Left kidney (tissue), 8 donors: ENCODE measurements at places on chromosomes 11 and 22.

DNA sequence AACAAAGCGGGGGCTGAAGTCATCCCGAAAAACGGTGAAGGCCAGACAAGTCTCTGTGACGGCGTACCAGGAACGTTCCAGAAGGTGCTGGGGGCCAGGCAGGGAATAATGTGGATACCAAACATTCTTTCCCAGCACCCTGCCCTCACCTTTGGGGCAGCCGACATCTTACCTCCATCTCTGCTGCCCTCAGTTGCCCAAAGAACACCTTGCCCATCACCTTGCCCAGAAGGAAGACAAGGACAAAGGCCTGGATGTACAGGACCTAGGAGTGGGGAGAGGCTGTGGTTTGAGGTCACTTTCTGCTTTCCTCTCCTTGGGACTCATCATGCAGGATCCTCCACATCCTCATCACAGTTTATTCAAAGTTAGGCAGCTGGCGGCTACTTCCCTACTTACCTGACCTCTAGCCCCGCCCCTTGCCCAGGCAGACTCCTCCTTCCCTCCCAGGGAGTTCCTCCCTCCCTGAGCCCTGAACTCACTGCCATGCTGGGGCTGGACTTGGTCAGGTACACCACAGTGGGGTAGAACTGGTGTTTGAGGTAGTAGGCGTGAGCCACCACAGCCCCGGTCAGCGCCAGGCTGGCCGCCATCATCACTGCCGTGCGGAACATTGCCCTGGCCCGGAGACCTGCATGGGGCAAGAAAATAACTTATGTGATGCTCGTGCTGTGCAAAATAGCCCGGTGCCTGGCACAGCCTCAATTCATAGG is 1.2 kb downstream of the SYVN1 start:
- no peak for DNase-seq

DNA sequence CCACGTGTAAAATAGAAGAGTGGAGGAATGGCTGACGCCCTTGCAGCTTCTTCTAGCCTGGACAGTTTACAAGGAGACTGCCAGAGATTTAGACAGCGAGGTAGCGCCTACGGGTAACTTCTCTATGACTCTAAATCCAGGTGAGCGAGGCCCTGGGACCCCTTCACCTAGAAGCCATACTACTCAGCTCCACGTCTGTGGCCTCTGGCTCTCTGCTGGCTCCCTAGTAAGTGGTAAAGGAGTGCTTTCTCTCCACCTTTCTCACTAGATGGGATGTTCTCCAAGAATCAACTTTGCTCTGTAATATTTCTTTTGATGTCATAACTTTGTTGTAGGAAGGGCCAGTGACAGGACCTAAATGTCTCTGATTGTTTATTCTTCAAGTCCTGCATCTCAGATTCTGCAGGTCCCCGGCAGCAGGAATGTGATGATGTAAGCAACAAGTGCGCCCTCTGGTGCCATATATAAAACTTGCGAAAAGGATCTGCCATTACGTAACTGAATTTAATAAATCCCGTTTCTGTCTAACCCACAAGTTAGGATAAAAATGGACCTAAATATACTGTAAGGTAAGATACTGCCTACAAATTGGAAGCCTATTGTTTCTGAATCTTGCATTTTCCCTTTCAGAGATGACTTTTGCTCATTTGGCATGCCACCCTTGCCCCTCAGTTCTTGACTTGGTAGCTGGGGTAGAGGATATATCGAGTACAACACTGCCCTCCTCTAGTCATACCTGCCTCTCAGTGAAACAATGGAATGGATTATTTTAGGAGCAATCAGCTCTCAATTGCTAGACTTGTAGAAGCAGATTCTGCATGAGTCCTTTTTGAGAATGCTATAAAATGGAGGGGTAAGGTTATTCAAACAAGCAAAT is 11.0 kb upstream of the PTPN5 start:
- peak; percentile 74 for DNase-seq

- DNase-seq = no peak
Observed at GRCh38 chr11:134032501-134033091, 36.3 kb upstream of the JAM3 start.

DNA sequence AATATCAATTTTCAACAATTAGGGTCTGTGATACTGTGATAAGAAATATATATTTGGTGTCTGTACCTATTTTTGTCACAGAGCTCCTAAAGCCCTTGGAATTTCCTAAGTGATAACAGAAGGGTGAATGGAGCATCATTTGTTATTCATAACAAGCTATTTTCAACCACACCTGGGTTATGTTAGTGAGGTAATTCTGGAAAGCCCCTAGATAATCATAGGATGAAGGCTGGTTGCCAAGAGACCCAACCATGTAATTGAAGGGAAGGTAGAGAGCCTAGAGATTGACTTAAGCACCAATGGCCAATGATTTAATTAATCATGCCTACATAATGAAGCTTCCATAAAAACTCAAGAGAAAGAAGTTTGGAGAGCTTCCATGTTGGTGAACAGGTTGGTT is 109.4 kb downstream of the KIF18A start:
- no peak for DNase-seq

DNA sequence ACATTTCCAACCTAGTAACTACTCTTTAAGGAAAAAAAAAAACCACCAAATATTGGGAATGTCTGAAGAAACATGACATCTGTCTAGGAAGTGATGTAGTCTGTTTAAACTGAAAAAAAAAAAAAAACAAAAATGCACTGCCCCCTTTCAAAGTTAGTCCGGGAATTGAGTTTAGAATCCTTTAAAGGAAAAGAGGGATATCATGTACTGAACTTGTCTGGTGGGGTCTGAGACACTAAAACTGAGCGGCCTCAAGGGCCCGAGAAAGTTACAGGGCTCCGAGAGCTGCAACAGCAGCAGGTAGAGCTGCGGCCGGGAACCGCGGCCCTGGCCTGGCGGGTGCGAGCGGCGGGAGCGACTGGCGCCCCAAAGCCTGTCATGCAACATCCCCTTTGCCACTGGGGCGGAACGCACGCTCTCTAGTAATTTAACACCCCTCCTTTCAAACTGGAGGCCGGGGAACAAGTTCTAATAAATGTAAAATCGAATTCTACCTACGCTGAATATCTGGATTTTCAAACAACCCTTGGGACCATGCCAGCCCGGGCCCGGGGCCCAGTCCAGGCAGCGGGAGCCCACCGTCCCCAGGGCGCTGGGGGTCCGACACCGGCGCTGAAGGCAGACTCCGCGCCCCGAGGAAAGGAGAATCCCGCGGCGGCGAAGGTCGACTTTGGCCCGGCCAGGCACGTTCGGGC is 736 bp downstream of the RDX start:
- DNase-seq = peak; percentile 70

- no peak for DNase-seq
Observed at GRCh38 chr11:3227568-3228444, 4.4 kb downstream of the MRGPRE start.

DNA sequence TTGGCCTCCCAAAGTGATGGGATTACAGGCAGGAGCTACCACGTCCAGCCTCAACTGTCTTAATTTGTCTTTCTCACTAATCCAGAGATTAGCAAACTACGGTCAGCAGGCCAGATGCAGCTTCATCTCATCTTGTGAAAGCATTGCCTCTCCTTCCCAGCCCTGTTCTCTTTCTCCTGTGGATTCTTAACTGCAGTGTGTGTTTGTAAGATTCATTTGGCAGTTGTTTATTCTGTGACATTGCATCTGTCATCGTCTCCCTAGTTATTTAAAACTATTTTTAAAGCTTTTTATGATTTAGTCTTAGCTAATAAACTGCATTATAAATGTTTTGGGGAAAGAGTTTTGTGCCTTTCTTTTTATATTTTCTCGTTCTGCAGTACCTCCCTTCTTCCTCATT is 29.2 kb downstream of the RNF169 start:
- no peak for DNase-seq

- no peak for DNase-seq
Observed at GRCh38 chr22:38352436-38352835, 35.2 kb upstream of the CSNK1E start.

- DNase-seq = no peak
Observed at GRCh38 chr22:24304062-24304675, 33.5 kb downstream of the SPECC1L start.

DNA sequence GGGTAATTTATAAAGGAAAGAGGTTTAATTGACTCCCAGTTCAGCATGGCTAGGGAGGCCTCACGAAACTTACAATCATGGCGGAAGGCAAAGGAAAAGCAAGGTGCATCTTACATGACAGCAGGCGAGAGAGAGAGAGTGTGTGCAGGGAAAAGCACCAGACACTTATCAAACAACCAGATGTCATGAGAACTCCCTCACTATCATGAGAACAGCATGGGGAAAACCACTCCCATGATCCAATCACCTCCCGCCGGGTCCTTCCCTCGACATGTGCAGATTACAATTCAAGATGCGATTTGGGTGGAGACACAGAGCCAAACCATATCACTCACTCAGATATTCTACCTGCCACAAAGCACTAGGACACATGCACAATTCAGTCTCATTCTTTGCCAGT is 48.1 kb upstream of the HMGXB4 start:
- no peak for DNase-seq

GRCh38 chr11:36609383-36609782 is 11.3 kb upstream of the RAG2 start:
- no peak for DNase-seq

- DNase-seq = no peak
Observed at GRCh38 chr11:69394234-69394868, 87.1 kb upstream of the LINC01488 start.

DNA sequence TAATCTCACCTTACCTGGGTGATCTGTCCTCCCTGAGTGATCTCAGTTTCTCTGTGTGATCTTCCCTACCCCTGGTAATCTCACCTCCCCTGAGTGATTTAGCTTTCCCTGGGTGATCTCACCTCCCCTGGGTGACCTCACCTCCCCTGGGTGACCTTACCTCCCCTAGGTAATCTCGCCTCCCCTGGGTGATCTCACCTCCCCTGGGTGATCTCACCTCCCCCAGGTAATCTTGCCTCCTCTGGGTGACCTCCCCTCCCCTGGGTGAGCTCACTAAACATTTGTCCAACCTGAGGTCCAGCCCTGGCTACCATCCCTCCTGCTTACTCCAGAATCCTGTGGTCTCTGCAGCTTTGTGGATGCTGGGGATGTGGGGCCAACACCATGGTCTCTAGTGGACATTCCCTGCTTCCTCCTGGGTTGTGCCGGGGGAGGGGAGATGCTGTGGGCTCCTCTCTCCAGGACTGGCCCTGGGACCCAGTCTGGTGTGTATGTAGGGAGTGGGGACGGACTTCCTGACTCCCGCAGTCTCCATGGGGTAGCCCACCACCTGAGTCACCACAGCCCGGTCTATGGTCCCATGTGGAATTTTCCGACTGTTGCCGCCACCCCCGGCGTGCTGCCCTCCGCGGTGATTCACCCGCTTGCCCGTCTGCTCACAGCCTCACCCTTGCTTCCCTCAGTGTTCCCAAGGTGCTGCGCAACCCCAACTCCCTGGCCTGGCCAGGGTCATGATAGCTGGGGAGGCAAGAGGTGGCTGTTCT is 9.9 kb downstream of the LSP1 start:
- DNase-seq = no peak

DNA sequence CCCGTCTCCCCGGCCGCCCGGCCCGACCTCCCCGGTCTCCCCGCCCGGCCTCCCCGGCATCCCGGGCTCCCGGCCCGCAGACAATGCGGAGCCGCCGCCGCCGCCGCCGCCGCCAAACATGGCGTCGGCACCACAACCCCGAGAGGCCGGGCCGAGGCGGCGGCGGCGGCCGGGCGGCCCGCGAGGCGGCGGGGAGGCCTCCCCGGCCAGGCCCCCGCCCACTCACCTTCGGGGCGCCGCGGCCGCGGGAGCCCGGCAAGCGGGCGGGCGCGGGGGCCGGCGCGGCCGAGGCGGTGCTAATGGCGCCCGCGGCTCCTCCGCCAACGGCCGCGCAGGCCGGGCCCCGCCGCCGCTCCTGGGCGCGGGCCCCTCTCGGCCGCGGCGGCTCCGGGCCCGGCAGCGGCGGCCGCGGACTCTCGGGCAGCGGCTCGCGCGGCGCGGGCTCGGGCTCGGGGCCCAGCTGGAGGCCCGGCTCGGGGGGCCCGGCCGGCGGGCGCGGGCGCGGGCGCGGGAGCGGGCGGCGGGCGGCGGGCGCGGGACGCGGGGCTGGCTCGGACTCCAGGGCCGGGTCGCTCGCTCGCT is 311 bp downstream of the BRD1 start:
- no peak for DNase-seq

- DNase-seq = no peak
Observed at GRCh38 chr22:20275836-20276235, 7.7 kb upstream of the RTN4R start.

DNA sequence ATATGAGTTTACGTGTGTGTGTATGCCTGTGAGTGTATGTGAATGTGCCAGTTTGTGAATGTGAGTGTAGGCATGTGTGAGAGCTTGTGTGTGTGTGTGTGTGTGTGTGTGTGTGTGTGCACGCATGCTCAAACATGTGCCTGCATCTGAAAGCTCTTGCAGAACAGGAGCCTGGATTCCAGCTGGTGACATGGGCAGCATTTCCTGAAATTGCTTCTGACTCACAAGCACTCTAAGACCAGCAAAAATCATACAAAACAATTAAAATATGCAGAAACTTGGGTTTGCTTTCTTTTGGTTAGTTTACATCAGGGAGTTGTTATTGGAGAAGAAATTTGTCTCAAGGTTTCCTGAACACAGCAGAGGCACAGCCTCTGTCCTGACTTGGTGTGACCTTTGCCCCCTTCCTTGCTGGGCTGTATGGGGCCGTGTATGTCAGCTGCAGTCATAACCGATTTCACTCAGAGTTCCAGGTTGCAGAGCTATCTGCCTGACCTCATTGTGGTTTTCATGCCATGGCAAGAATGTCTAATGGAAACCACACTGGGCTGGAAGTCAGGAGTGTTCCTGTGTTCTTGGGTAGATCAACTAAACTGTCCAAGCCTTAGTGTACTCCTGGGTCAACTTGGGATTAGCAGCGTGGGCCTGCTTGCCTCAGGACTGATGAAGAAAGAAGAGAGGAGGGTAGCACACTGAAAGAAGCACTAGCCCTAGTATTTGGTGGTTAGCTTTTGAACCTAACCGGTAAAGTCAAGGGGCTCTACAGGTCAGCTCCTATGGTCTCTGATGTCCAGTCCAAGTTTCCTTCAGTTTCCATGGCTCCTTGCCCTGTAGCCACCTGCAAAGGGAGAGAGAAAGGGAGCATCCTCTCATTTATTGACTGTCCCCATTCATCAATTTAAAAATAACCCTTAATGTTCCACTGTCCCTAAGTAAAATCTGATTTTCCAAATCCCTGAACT is 143.7 kb downstream of the SNX19 start:
- no peak for DNase-seq

GRCh38 chr11:9228091-9228490 is 37.1 kb downstream of the DENND5A start:
- DNase-seq = no peak

DNA sequence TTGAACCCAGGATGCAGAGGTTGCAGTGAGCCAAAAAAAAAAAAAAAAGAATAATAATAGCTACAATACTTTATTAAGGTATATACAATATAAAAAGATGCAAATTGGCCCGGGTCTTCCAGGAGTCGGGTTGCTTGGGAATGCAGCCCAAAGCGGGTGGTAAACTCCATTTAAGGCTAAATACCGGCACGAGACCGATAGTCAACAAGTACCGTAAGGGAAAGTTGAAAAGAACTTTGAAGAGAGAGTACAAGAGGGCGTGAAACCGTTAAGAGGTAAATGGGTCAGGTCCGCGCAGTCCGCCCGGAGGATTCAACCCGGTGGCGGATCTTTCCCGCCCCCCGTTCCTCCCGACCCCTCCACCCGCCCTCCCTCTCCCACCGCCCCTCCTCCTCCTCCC is 143.3 kb downstream of the DLG2 start:
- DNase-seq = no peak

- DNase-seq = no peak
Observed at GRCh38 chr11:77118086-77118485, 10.0 kb upstream of the MYO7A start.
